ENCODE measurements at places on chromosomes 1 and 21. TPM values are rescaled to one million over a fixed set of nuclear protein-coding genes. Genes with fewer than 3 reads are reported as not detected.

PTPRC gene
- total RNA-seq, result 495 TPM

HAO2 gene
- not detected for total RNA-seq

TIE1 gene
- not detected for total RNA-seq

LCE2C gene
- not detected for total RNA-seq

RNU11 gene
- total RNA-seq, result not detected

OR2L3 gene
- total RNA-seq, result not detected
